ENCODE measurements at places on chromosomes 6 and 20. TPM values are rescaled to one million over a fixed set of nuclear protein-coding genes. Genes with fewer than 3 reads are reported as not detected.

Gene RALY
- 96.4 TPM for total RNA-seq

Gene SOX12
- total RNA-seq: 0.90 TPM

Gene C6orf47
- 28.4 TPM for total RNA-seq

DNA sequence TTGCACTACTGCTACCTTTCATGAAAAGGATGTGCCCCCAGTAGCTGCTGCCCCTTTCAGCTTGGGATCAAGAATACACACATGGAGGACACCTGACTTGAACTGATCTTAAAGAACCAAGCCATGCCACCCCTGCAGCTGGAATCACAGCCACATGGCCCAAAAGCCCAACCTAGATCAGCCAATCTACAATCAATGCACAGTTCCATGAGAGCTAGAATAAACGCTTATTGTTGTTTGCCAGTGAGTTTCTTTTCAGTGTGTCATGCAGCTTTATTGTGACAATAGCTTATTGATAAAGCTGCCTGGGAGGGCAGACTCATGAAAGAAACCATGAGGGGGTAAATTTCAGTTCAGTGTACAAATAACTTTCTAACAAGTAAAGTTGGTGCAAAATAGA, 397.7 kb downstream of the PTPRT start:
- DNase-seq: no peak

- peak; percentile 46 for DNase-seq
These were observed 247.5 kb downstream of the TMEM242 start for GRCh38 chr6:157075549-157076450.

DNA sequence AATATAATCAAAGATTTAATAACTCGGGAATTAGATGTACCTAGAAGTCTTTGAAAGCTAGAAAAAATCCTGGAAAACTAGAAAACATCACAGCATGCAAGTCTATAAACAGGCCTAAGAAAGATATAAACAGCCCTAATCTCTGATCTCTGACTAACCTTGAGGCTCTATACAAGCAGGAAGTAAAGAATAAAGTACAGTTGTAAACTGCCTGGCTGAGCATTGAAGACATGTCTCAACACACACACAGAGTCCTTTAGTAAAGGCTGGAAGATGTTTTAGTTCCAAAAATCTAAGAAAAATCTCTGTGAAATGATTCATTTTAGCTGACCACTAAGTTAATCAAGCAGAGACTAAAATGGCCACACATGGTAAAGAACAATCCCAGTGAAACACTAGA, 774.5 kb downstream of the EYS start:
- peak; percentile 17 for DNase-seq

GRCh38 chr6:135680964-135681913, 170.3 kb upstream of the PDE7B start:
- DNase-seq: peak; percentile 38

DNA sequence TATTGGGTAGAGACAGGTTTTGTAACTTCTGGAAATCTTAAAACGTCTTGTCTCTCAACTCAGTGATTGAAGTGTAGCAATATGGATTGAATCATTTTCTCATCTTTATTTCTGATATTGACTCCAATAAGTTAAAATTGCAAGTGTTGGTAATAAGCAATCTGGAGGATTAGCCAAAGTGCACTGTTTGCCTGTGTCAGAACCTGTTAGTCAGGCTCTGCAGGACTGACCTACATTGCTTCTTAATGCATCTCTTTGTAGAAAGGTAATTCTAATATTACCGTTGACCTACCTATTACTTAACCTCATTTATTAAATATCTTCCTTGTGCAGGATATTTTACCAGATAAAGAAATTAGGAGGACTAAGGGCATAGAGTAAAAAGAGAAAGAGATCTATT, 484.0 kb upstream of the CITED2 start:
- DNase-seq: peak; percentile 47

DNA sequence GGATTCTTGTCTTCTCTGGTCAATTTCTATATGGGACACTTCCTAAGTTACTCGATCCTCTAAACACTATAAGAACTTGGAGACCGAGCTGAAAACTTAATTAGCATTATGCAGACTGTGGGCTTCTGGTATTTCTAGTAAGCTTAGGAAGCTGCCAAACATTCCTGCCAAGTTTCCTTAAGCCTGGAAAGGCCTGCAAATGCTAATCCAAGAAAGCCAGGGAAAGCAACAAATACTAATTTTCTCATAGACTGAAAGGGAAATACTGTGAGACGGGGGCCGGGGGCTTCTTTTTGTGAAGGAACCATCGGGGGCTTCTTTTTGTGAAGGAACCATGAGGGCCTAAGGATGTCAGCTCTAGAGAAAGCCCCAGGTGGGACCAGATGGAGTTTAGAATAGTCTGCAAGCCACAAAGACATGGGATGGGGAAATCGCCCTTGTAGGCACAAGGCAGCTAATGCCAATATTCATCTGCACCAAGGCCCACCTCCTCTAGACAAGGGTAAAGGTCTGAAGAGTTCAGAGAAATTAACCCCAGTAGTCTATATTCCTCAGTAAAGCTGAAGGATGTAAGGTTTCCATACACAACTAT, 332.4 kb upstream of the PRDM1 start:
- no peak for DNase-seq

- peak; percentile 67 for DNase-seq
These were observed 5.8 kb upstream of the SDCBP2 start for GRCh38 chr20:1334761-1335160.

DNA sequence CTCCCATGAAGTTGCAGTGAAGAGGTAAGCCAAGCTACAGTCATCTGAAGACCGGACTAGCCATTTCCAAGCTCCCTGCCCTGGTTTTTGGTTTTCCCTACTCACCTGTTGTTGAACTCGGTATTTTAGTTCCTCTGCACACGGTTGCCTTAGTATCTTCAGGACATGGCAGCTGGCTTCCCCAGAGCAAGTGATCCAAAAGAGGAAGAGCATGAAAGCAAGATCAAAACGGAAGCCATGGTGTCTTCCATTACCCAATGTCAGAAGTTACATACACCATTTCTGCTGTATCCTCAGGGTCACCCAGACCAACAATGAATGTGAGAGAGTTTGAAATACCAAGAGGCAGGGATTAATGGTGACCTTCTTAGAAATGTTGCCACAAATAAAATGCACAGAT, 276.6 kb upstream of the CNR1 start:
- DNase-seq: no peak

DNA sequence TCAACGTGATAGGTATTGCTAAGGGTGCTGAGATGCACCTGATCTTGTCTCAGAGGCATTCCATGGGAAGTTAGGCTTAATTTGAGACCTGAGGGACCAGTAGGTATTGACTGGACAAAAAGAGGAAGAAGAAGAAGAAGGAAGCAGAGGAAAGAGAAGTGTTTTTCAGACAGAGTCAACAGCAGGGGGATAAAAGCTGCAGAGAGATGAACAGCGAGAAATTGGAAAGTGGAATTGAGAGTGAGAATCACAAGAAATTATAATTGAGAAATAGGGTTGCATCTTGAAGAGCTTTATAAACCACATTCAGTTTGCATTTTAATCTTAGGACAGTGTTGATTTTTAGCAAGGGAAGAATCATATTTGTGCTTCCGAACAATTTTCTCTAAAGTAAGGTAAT, 254.0 kb downstream of the CD83 start:
- no peak for DNase-seq

- DNase-seq: no peak
These were observed 985 bp downstream of the ZBP1 start for GRCh38 chr20:57619051-57619831.

DNA sequence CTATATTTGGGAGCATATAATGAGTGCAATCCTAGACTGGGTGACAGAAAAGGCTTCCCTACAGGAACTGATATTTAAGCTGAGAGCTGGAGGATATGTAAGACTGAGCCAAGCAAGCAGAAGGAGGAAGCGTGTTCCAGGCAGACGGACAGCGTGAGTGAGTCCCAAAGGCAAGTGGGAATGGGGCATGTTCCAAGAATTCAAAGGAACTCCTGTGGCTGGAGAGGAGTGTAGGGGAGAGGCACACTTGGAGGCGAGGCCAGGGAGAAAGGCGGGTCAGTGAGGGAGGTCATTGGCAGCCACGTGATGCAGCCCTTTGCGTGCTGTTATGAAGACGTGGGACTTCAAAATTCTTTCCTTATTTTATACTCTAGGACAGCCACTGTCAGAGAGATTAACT, 27.9 kb upstream of the SGK1 start:
- DNase-seq: no peak

DNA sequence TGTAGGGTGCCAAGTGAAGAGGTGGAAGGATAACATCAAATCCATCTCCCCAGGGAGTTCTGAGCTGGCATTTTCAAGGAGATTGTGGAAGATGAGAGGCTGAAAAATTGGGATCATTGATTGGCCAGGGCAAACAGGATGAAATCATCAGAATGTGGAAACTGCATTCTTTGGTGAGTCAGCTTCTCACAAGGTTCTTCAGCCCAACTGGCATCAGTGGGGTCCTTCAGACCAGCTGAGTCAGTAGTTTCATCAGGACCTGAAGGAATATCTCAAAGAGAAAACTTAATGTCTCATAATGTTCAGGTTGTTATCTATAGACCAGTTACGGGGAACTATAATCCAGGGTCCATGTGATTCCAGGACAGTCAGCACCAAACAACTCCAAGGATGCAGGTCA, 195.8 kb downstream of the HAO1 start:
- peak; percentile 86 for DNase-seq

- DNase-seq: peak; percentile 50
These were observed 170.2 kb upstream of the ZNF217 start for GRCh38 chr20:53763707-53764414.

- DNase-seq: no peak
These were observed 219.1 kb downstream of the ZMYND8 start for GRCh38 chr20:47137231-47137870.

DNA sequence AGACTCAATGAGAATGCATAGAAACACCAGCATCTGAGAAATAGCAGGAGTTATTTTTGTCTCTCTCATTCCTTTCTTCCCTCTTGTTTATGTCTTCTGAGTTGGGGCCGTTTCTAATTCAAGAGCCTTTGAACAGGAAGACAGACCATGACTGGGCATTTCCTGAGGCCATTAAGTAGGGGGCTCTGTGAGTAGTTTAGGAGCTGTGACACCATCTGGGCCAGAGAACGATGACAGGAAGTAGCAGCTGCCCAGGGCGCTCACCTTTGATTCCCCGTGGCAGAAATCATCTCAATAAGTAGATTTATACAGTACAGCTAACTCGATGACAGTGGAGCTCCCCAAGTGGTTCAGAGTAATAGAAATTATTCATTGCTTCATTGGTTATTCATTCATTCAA, 298.4 kb upstream of the PLN start:
- DNase-seq: no peak

All from bronchial epithelial cell (primary cell).